Astrocyte (in vitro differentiated cells and primary cell): ENCODE measurements at places on chromosomes 11 and 22. TPM values are rescaled to one million over a fixed set of nuclear protein-coding genes. Genes with fewer than 3 reads are reported as not detected.

The OR52N4 gene
- not detected in 2 replicates for total RNA-seq

The CTNND1 gene
- 235 and 243 TPM in 2 replicates for total RNA-seq

The ZC3H7B gene
- 66.6 and 66.7 TPM in 2 replicates for total RNA-seq

The KRTAP5-11 gene
- total RNA-seq = not detected in 2 replicates

The C22orf42 gene
- total RNA-seq = not detected in 2 replicates
